Ascending aorta (tissue), 2 donors: ENCODE measurements at places on chromosomes 6 and 20. TPM values are rescaled to one million over a fixed set of nuclear protein-coding genes. Genes with fewer than 3 reads are reported as not detected.

DNA sequence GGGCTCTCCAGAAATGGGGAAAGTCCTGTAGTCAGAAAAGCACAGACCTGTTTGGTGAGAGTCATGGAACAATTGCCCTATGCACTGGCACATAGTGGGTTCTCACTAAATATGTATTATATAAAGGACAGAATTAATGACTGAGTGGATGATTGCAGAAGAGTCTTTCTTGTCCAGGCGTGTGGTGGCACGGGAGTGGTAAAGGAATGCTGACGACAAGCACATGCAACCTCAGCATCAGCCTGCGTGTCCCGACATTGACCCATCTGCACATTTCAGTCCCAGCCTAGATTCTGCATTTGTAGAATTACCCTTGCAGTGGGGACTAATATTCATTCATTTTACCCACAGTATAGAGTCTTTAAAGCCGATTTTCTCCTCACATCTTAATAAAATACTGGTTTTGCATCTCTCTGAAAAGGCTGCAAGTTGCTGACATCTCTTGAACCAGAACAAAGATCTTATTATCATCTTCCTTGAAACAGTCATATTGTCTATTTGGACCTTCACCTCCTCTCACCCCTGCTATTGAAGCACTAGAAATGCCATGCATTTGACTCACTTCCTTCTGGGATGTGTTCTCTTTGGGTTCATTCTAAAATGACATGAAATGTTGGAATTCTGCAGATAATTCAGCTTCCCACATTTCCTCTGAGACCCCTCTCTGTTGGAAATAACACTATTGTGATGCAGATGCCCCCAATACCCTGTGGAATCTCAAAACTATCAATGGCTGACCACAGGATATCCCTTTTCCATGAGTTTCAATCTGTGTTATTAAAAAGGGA is 883.6 kb upstream of the FLRT3 start:
- no peak for DNase-seq

DNA sequence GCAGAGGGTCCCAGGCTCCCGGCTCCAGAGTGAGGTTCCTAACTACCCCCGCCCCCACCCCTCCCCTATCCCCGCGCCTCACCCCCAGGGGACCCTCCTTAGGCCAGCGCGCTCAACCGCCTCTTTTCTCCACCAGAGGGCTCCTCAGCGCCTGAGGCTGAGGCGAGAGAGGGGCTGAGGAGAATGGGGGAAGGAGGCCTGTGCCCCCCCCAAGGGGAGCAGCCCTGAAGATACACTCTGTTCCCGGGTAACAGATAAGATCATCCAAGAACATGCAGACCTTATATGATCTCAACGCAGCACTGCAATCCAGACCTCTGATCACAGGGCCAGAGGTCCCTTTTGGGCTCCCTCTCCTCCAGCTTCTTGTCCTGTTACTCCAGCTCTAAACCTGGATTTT is 43.3 kb upstream of the MRPS10 start:
- no peak for DNase-seq

Gene SLC4A11
- total RNA-seq = 1.6 TPM

DNA sequence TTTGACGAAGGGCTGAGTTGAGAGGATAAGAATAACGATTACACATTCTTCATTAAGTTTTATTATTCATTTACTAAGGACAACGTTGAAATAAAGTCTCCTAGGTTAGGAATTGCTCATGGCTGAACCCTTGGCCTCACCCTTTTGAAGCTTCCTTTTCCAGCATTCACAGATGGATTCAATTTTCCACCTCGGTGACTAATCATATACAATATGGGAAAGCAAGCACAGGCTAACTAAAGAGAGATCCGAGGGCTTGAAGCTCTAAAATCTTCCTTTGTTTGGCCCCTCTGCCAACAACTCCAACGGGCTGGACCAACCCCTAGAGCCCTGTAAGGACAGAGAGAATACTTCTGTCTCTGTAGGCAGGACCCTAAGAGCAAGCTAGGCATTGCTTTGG is 159.5 kb downstream of the SOD2 start:
- DNase-seq = no peak

GRCh38 chr20:54611708-54612412 is 136.5 kb downstream of the DOK5 start:
- DNase-seq = no peak

DNA sequence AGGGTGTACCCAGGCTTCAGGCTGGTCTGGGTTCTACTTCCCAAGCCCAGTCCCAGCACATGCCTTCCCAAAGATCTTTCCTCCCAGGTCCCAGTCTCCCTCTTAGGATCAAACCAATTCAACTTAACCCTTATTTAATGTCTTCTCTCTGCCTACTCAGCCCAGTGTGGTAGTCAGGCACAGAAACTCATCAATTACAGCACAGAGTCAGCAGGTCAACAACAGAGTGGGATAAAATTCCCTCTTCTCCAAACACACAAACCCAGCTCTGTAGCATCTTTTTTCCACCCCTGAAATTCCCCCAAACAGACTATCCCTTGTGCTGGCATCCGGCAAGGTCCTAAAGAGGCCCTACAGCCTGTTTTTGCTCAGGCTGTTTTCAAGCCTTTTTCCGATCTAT is 47.3 kb upstream of the CDYL start:
- no peak for DNase-seq

- DNase-seq = no peak
Measured at GRCh38 chr6:5384276-5384675, 123.0 kb downstream of the FARS2 start.

Gene FOXP4
- total RNA-seq = 19.5 TPM

Gene ARFGEF3
- 1.8 TPM for total RNA-seq

Gene HSD17B8
- total RNA-seq = not detected

DNA sequence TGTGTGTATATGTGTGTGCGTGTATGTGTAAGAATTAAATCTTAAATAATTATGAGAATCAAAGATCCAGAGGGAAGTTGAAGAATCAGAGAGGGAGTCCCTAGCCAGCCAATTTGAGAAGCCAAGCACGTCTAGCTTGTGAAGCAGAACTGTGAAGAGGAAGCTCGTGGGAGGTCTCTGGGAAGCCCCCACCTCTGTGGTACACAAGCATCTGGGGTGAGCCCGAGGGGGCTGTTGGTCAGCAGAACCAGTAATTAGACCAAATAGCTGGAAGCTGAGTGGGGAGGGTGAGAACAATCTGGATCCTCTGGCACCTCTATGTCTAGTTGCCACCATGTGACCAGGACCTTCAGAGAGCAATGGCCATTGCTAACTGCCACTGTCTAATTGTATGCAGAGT is 310.0 kb upstream of the PRND start:
- no peak for DNase-seq

Gene ARMH2
- total RNA-seq = not detected

GRCh38 chr6:72636786-72637185 is 14.9 kb downstream of the KCNQ5 start:
- DNase-seq = no peak

DNA sequence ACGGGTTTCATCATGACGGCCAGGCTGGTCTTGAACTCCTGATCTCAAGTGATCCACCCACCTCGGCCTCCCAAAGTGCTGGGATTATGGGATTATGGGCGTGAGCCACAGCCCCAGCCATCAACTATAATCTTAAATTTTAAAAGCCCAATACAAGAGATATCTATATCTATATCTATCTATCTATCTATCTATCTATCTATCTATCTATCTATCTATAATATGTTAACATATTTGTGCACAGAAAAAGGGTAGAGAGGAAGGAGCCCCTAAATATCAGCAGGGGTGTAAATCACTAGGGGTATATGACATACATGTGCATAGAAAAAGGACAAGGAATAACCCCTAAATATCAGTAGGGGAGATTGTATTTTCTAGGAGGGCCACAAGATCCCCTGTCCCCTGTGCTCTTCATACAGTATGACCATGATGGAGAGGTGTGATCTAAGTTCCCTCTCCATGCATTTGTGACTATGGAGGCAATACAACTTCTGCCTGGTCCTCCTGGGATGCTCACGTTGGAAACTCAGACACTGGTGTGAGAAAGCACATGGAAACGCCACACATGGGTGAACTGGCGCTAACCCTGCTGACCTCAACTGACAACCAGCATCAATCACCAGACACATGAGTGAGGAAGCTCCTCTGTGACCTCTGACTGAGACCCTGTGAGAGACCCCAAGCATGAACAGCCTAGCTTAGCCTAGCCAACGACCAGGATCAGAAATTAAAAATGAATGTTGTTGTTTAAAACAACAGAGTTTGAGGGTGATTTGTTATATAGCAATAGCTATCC is 1.2 kb upstream of the SPATS1 start:
- no peak for DNase-seq

GRCh38 chr20:18256440-18257090 is 31.8 kb upstream of the ZNF133 start:
- no peak for DNase-seq

- DNase-seq = no peak
Measured at GRCh38 chr20:4113615-4114603, 98.6 kb upstream of the RNF24 start.

DNA sequence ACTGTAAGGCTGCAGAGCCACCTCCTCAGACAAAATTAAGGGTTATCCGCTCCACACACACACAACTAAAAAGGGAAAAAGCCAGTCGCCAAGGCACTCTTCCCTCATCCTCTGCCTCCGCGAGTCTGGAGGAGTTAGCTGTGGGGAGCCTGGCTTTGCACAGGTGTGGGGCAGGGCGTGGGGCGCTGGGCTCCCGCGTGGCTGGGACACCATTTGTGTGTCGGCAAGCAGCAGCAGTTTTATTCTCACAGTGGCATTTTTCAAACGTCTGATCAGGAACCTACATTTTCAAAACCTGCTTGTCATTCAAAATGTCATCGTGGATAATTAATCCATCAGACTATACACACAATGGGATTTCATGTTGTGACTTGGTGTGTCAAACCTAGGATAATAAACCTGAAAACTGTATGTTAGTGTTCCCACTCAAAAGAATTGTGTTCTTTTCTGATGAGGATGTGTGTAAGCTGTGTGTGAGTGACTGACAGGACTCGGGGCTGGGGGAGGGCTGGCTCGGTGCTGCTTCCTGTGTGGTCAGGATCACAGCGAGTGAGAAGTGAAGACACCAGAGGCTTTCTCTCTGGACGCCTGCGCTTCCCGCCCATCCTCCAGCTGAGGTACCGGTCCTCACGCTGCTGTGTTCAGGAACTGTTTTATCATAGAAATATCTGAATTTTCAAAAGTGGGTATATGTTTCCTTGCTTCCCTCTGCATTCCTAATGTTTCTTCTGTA is 83.1 kb downstream of the IRF4 start:
- DNase-seq = no peak

GRCh38 chr6:53746442-53747103 is 48.2 kb upstream of the LRRC1 start:
- no peak for DNase-seq

DNA sequence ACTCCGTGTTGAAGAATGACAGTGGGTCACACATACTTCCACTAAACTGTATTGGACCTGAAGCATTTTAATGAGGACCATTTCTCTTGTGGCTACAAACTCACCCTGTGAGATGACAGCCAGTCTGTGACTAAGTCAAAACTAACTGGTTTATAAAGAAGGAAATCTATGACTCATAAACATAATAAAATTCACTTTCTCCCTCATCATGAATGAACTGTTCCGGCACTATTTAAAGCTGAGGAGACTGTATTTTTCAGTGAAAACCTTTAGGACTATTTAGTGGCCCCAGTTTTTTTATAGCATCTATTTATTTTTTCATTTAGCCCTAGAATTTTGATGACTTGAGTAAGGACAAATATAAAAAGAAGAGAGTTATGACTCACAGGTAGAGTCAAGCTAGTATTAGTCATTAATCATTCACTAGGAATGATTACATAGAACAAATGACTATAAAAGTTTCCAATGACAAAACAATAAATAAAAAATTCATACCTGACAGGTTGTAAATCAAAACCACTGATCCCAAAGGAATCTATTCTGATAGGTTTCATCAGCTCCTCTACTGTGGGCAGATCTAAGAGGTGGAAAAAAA is 34.2 kb downstream of the CEP162 start:
- no peak for DNase-seq

GRCh38 chr6:87237804-87238203 is 82.4 kb downstream of the ZNF292 start:
- DNase-seq = no peak

DNA sequence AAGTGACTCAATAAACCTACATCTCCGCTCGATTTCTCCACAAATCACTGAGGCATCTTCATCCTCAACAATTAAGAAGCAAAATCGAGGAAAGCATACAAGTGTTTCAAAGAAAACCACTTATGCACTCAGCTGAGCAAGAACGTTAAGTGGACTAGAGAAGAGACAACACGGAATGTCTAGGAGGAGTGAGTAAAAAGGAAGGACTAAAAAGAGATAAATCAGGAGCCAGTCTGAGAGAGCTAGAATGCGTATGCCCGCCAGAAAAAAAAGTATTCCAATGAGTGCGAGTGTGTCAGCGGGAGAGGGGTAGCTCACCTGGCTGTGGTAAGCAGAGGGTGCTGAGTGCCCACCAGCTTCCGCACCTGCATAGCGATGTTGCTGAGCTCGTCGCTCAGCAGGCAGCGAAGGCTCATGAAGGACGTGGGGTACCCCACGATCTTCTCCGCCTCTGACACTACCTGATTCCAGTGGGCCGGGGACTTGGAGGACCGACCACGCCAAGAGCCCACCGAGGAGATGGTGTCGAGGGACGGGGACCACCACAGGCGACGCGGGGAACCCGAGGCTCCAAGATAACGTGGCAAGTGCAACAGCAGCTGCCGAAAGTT is 587 bp downstream of the PDSS2 start:
- DNase-seq = no peak

DNA sequence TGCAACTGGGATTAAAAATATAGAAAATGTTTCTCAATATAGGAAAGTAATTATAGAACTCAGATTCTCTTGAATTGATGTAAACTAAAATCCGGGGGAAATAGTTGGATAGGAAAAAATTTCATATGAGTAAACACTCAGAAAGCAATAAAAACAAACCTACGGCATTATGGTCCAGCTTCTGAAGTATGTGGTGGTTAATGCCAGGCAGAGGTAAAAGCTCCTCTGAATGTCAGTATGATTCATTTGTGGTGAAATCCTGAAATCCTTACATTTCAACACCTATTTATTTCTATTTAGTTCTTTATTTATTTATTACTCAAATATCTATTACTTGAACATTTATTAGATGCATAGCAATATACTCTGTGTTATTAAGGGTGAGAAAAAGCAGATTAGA is 145.1 kb downstream of the RIMS1 start:
- no peak for DNase-seq

GRCh38 chr6:151440498-151440897 is 11.4 kb downstream of the RMND1 start:
- no peak for DNase-seq

- DNase-seq = no peak
Measured at GRCh38 chr20:2163757-2164156, 62.1 kb downstream of the STK35 start.

Gene RARS2
- total RNA-seq = 1.7 TPM

- DNase-seq = peak; percentile 75
Measured at GRCh38 chr20:47334022-47334551, 22.4 kb downstream of the ZMYND8 start.

- DNase-seq = no peak
Measured at GRCh38 chr6:44702292-44702691, 314.8 kb downstream of the CDC5L start.
